ENCODE measurements at places on chromosomes 3 and 15. TPM values are rescaled to one million over a fixed set of nuclear protein-coding genes. Genes with fewer than 3 reads are reported as not detected.

GRCh38 chr3:183824761-183825455, 469 bp downstream of the MAP6D1 start:
- peak overlapping the region; percentile 53 for H3K4me3 ChIP-seq
- DNase-seq, result no peak
- H3K27ac ChIP-seq, result no peak overlapping the region
- H3K36me3 ChIP-seq, result peaks cover 3% of the 10 kb centered on the region

GRCh38 chr3:53812434-53812833, 33.8 kb downstream of the CHDH start:
- no peaks in the 10 kb centered on the region for H3K4me1 ChIP-seq
- no peaks in the 10 kb centered on the region for H3K36me3 ChIP-seq
- no peak for DNase-seq
- H3K4me3 ChIP-seq, result no peak overlapping the region

DNA sequence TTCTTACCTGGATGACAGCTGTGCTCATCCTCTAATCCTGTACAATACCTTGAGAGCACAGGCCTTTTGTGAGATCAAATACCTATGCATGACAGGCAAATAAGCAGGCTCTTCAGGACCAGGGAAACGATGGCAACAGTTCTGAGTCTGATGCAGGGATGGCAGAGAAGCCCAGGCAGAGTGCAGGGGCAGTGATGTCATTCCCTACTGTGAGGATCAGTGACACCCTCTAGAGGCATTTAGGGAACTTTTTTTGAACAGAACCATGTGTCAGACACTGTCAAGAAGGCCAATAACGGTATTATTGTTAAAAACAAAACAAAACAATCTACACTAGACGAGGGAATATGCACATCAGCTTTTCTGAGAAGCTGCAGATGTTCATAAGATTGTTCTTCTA, 314.8 kb upstream of the CTDSPL start:
- H3K4me1 ChIP-seq, result peaks cover 19% of the 10 kb centered on the region
- H3K4me3 ChIP-seq, result no peak overlapping the region
- H3K36me3 ChIP-seq, result no peaks in the 10 kb centered on the region
- DNase-seq, result no peak
- H3K27me3 ChIP-seq, result no peaks in the 10 kb centered on the region

DNA sequence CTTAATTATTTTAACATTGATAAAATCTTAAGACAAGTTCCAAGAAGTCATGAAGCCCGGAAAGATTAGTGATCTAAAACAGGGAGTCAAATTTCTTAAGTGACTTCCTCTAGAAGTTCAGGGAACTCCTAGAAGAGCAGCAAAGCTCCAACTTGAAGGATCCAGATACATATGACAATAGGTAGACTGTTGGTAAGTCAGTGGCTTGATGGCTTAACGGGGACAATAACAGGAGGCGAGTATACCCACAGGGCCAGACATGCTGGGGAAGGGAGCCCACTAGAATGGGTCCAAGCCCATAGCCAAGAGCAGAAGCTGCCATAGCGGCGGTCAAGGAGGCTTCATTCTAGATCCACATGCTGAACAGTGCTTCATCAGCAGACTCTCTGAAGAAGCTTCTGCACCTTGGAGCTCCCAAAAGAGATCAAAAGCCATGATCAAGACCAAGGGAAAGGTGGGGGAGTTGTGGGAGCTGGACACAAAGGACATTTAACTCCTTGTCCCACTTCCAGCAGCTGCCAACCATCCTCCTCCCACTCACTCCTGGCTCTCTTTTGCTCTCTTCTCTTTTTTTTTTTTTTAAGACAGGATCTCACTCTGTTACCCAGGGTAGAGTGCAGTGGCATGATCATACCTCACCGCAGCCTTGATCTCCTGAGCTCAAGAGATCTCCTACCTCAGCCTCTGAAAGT, 10.2 kb upstream of the CA12 start:
- peaks cover 36% of the 10 kb centered on the region for H3K4me1 ChIP-seq
- H3K27me3 ChIP-seq, result no peaks in the 10 kb centered on the region
- H3K36me3 ChIP-seq, result no peaks in the 10 kb centered on the region
- no peak overlapping the region for H3K27ac ChIP-seq
- DNase-seq, result no peak

CKMT1B gene
- 29.7 TPM for total RNA-seq

GRCh38 chr3:30354513-30354912, 251.9 kb upstream of the TGFBR2 start:
- no peak overlapping the region for H3K4me3 ChIP-seq
- peak overlapping the region; percentile 60 for H3K27ac ChIP-seq
- no peaks in the 10 kb centered on the region for H3K36me3 ChIP-seq
- H3K27me3 ChIP-seq, result no peaks in the 10 kb centered on the region
- H3K4me1 ChIP-seq, result peaks cover 64% of the 10 kb centered on the region
- DNase-seq, result no peak

DNA sequence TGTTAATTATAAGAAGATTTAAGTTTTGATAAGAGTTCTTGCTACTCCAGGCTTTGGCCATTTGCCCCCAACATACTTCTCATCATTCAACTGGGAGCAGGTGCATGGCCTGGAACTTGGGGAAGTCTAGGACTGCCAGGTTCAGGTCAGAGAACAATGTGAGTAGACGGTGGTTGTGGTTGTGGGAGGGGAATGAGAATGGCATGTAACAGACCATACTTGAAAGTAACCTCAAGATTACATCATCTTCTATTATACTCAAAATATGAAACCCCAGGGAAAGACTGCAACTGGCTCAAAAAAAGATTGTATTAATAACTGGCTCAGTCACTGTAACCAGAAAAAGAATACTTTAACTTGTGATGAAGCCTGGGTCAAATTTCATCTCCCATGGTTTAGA, 364.9 kb upstream of the DPPA4 start:
- no peak overlapping the region for H3K4me3 ChIP-seq
- no peaks in the 10 kb centered on the region for H3K27me3 ChIP-seq
- no peaks in the 10 kb centered on the region for H3K4me1 ChIP-seq
- no peaks in the 10 kb centered on the region for H3K36me3 ChIP-seq
- DNase-seq, result no peak

ZBTB38 gene
- total RNA-seq, result 88.6 TPM

PPP1R14D gene
- total RNA-seq, result not detected

- peaks cover 17% of the 10 kb centered on the region for H3K4me1 ChIP-seq
- H3K27me3 ChIP-seq, result no peaks in the 10 kb centered on the region
- H3K36me3 ChIP-seq, result no peaks in the 10 kb centered on the region
- no peak overlapping the region for H3K4me3 ChIP-seq
- H3K27ac ChIP-seq, result no peak overlapping the region
- no peak for DNase-seq
Measured at GRCh38 chr15:39574427-39574826, 6.5 kb upstream of the THBS1 start.

EFCC1 gene
- 3.7 TPM for total RNA-seq

GP5 gene
- not detected for total RNA-seq

GRCh38 chr3:171001957-171002694, 24.4 kb downstream of the SLC2A2 start:
- no peak overlapping the region for H3K27ac ChIP-seq
- H3K4me3 ChIP-seq, result no peak overlapping the region
- H3K4me1 ChIP-seq, result no peaks in the 10 kb centered on the region
- no peaks in the 10 kb centered on the region for H3K36me3 ChIP-seq
- H3K27me3 ChIP-seq, result no peaks in the 10 kb centered on the region

ADGRG7 gene
- total RNA-seq, result not detected

SLC24A5 gene
- not detected for total RNA-seq

CCR9 gene
- total RNA-seq, result not detected

DNA sequence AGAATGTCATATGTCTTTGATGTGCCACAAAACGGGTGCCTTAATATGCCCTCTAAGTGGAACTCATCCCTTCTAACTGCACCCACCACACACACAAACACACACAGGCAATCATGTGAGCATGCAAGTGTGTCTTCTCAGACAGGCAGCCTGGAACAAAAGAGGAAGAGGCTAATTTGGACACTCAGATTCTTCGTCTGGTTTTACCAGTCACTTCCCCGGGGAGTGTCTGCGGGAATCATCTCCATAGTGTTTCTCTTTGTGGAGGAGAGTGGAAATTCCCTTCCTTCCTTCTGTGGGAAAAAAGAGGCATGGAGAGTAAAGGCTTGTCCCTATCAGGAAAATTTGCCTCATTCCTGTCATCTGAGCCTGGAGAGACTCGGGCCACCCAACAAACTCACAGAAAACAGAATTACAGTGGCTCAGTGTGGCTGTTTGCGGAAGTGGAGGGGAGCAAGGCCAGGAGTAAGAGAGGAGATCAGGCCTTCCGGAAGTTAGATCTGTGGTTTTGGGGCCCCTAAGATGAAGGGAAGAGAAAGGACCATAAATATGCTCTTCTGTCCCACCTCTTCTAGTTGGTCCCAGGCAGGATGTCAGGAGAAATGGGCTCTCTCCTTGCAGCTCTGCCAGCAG, 212.6 kb upstream of the SEMA6D start:
- H3K27me3 ChIP-seq, result no peaks in the 10 kb centered on the region
- no peak for DNase-seq
- H3K27ac ChIP-seq, result no peak overlapping the region

DNA sequence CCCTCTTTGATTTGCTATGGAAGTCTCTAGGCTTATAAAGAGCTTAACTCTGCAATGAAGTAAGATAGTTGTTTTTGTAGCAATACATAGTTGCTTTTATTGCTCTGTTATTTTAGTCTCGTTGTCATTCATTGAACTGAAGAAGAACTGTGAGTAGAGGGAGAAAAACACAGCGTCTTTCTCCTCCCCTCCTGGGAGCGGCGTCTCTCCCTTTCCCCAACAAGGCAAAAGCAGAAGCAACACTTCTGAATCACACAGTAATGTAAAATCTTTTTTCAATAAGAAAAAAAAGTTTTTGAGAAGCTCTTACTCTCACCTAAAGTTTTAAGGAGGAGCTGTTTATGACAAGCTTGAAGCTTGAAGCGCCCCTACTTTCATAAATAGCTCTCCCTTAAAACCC, 119.3 kb upstream of the SLC7A14 start:
- no peaks in the 10 kb centered on the region for H3K36me3 ChIP-seq
- no peaks in the 10 kb centered on the region for H3K4me1 ChIP-seq
- no peak overlapping the region for H3K27ac ChIP-seq
- H3K4me3 ChIP-seq, result no peak overlapping the region
- H3K27me3 ChIP-seq, result no peaks in the 10 kb centered on the region

RASGRF1 gene
- not detected for total RNA-seq

GRCh38 chr15:90708516-90708915, 8.6 kb upstream of the BLM start:
- no peak overlapping the region for H3K4me3 ChIP-seq
- no peaks in the 10 kb centered on the region for H3K36me3 ChIP-seq
- DNase-seq, result no peak
- H3K27me3 ChIP-seq, result no peaks in the 10 kb centered on the region
- no peaks in the 10 kb centered on the region for H3K4me1 ChIP-seq

DNA sequence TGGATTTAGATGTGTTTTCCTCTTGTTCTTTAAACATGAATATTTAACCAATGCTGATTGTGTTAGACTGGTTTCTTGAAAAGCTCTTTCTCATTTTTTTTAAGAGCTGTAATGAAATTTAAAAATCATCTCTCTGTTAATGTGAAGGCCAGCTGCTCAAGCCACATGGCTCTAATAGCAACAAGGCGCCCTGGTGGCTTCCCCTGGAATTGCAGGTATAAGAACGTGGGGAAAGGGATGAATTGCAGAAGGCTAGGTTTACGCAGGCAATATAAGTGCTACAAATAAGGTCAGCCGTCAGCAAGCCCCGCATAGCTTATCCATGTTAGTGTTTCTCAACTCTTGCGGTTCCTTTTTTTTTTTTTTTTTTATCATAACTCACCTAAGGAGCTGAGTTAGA, 108.5 kb downstream of the SAMMSON start:
- H3K27me3 ChIP-seq, result no peaks in the 10 kb centered on the region
- no peak overlapping the region for H3K4me3 ChIP-seq
- no peaks in the 10 kb centered on the region for H3K36me3 ChIP-seq

- H3K27ac ChIP-seq, result no peak overlapping the region
- H3K27me3 ChIP-seq, result no peaks in the 10 kb centered on the region
Measured at GRCh38 chr3:56702490-56703315, 19.6 kb upstream of the TASOR start.

GRCh38 chr3:69014022-69014580, 617 bp upstream of the EOGT start:
- no peaks in the 10 kb centered on the region for H3K4me1 ChIP-seq
- peak overlapping the region; percentile 96 for H3K27ac ChIP-seq
- H3K27me3 ChIP-seq, result no peaks in the 10 kb centered on the region
- H3K36me3 ChIP-seq, result peaks cover 5% of the 10 kb centered on the region

GRCh38 chr15:64502151-64502550, 41.8 kb downstream of the ZNF609 start:
- H3K4me1 ChIP-seq, result peaks cover 48% of the 10 kb centered on the region
- H3K36me3 ChIP-seq, result no peaks in the 10 kb centered on the region
- DNase-seq, result no peak
- H3K4me3 ChIP-seq, result no peak overlapping the region
- no peak overlapping the region for H3K27ac ChIP-seq
- no peaks in the 10 kb centered on the region for H3K27me3 ChIP-seq

DNA sequence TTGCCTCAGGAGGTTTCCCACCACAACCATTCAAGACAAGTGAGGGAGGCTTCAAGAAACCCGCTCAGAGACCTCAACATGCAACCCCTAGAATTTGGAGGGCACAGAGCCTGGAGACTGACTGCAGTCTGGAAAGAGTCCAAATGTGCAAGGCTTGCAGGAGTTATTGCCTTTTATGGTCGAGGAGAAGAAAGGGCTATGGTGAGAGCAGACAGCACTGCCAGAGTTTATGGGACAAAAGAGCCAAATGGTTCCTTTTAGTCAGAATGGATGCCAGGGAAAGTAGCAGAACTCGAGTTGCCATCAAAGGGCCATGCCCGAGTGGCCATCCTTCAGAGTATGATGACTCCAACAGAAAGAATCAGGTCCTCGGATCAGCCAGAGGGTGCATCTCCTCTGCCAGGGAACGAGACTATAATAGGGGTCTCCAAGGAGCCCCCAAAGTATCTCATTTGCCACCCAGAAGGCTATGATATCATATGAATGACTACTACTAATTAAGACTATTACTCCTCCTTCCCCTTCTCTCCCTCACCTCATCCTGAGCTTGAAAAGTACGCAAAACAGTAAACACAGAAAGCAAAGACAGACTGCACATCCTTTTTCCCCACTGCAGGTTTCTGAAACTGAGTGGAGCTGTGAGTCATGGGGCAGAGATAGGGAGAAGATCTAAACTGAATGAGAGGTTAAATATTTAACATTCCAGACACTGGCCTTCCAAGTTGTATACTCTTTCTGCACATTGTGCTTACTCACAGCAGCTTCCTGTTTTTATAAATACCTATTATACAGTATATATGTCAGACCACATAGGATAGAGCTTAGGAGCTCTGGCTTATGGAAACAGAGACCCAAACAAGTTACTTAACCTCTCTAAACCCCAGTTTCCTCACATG, 33.9 kb upstream of the TMCO5A start:
- no peak overlapping the region for H3K27ac ChIP-seq
- H3K36me3 ChIP-seq, result no peaks in the 10 kb centered on the region
- H3K4me3 ChIP-seq, result no peak overlapping the region
